Stimulated activated CD4-positive, alpha-beta T cell treated with anti-CD3 and anti-CD28 coated beads, TNF-alpha, amount 100 ng/mL, for 48 hours (primary cell): ENCODE measurements at places on chromosomes 7 and 10.

DNA sequence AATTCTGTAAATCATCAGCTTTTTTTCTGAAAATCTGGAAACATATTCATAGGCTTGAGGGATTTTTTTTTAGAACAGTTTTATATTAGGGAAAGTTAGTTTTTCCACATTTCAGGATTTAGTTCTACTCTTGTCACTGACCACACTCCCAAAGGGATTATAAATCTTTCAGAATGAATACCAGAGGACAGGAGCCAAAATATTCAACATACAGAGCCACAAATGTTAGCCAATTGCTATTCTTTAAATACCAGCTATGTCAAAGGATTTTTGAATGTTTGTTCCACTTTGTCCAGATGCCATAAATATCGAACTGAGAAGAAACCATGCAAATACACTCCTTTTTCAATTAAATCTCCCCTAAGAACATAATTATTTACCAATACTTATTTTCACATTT lies 50.7 kb downstream of the ODAD2 start:
- DNase-seq: no peak

DNA sequence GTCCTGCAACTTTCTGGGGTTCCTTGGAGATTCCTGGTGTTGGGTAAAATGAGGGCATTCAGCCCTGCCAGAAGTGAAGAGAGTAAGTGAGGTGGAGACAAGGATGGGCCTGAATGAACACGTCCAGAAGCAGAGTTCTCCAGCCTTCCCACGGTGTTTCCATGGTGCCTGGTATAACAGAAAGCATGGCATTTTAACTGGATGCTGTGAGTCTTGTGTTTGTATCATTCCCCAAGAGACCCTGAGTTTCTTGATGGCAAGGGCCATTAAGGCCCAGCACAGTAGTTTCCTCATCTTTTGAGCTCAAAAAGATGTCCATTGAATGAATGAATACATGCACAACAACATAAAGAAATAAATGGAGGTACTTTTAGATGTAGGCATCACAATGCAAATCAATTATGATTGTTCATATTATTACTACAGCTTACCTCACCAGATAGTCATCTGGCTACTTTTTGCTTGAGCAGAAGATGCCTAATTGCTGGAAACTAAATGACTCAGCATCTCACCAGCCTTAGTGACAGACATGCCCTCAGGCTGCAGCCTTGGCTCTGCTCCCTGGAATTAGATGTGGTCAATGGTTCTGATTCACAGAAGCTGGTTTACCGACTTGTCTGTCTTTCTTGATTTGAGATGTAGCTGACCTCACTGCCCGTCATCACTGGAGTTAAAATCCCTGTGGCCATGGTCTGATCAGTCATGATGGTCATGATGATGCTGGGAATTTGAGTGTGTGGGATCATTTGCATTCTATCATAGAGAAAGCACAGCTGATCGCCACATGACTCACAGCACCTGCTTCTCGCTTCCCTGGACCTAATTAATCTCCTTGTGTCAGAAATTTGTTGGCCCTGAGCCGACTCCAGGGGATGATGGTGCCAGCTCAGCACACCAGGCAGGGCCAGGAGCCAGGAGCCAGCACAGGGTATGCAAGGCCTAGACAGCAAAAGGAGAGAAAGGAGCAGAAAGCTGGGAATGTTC lies 83.9 kb downstream of the CXCL12 start:
- DNase-seq: no peak

GRCh38 chr7:20228654-20229053 lies 11.5 kb upstream of the MACC1 start:
- DNase-seq: no peak

DNA sequence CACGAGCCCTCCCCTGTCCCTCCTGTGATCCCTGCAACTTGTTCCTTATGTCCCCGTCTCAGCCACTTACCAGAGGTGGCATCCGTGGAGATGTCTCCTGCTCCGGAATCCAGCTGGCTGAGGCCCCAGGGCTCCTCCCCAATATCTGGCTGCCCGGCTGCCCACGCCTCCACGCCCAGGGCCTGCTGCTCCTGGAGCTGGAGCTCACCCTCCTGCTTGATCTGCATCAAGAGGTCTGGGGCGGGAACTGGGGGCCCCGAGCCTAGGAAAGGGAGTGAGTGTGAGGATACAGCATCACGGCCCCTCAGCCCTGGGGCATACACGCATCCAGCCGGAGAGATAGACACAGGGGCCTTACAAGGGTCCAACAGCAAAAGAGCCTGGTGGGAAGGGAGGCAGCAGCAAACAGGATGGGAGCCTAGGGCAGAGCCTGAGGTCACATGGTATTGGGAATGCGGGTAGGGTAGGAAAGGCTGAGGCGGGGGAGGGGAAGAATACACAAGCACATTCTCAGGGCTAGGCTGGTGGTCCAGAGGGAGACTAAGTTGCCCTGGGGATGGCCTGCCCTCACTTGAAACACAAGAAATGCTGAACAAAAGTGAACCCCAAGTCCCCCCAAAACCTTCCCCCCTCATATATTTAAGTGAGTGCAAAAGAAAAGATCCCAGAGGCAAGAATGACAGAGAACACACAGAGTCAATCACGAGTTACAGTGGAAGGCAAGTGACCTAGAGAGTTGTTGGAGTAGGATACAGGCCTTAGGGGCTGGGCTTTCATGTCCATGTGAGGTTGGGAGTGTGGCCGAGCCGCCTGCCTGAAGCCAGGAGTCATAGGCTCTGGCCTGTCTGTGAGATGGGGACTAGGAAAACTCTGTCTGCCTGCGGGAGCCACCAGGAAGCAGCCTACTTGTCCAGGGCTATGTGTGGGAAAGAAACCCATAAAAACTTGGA lies 16.9 kb upstream of the ZNF777 start:
- no peak for DNase-seq

- DNase-seq: no peak
Observed at GRCh38 chr7:44736896-44737295, 11.8 kb upstream of the ZMIZ2 start.

- DNase-seq: no peak
Observed at GRCh38 chr10:133128126-133129070, 31.6 kb upstream of the KNDC1 start.

DNA sequence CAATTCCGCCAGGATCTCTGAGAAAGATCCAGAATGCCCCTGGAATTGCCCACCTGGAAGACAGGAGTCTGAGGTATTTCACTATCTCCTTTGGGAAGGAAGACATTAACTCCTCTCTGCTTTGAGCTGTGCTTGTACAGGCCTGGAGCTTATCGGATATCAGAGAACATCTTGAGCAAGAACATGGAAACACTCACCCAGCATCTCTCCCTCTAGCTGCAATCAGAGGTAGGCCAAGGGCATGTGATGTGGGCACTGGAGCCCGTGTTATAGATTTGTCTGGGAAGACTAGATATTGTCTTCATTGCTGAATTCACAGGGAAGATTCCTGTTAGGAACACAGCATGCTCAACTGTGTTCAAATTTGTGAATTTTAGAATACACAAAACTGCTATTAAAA lies 233.9 kb downstream of the PHF14 start:
- no peak for DNase-seq

GRCh38 chr10:36344240-36345174 lies 702.4 kb upstream of the FZD8 start:
- no peak for DNase-seq

GRCh38 chr10:62243647-62243997 lies 25.0 kb downstream of the RTKN2 start:
- DNase-seq: no peak

- no peak for DNase-seq
Observed at GRCh38 chr10:31036209-31036608, 4.5 kb upstream of the ZNF438 start.

DNA sequence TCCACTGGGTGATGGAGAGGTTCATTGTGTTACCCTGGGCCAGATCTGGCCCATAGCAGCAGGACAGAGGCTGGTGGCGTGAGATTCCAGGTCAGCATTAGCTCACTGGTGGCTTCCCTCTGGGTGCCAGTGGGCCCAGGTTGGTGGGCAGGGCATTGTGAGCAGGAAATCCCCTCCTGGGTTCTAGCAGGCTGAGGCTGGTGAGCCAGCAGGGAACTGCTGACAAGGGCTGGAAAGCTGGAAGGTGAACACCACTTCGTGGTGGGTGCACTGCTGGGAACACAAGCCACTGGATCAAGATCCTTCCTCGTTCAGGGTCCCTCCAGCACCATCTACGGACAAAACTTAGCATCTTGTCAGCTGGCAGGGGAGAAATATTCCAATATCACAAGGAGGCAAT lies 259.2 kb upstream of the FZD1 start:
- DNase-seq: no peak

DNA sequence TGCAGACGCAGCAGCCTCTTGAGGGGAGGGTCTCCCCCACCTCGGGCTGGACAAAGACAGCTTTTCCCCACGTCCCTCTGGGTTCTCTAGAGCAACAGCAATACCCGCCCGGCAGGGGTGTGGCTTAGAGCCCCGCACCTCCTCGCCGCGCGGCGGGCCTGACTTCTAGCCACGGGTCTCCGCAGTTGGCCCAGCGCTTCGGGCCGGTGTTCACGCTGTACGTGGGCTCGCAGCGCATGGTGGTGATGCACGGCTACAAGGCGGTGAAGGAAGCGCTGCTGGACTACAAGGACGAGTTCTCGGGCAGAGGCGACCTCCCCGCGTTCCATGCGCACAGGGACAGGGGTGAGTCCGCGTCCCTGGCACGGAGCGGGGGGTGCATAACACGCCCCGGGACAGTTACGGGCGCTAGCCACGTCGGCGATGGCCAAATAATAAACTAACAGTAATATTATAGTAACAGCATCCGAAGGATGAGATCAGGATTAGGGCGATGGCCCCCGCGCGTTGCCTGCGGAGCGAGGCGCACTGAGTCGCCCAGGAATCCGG lies 1.2 kb downstream of the CYP2E1 start:
- DNase-seq: no peak

DNA sequence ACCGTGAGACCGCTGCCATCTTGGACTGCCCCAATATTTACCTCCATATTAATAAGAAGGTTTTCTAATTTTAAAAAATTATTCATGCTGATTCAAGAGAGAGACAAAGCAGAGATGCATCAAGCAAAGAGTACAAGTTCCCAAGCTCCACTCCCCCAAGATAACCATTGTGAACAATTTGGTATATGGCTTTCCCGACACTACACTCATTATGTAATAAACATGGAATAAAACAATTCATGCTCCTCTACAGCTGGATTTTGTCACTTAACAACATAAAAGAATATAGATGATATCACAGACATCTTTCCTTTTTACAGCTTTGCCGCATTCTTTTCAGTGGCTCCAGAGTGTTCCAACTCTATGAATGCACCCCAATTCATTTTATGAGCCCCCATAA lies 307.6 kb downstream of the FGFR2 start:
- no peak for DNase-seq

DNA sequence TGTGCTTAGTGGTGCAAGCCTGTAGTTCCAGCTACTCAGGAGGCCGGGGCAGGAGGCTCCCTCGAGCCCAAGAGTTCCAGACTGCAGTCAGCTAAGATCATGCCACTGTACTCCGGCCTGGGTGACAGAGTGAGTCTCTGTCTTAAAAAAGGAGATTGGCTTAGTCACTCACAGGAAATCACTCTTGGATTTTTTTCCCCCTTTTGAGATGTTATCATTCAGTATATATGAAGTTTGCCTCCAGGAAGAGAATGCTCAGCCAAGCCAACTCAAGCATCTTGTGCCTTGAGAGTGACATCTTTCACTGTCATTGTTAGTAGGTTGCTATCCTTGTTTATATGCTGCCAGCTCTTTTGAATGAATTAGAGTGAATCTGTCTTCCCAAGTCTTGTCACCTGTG lies 28.0 kb downstream of the NIPSNAP2 start:
- DNase-seq: no peak

- no peak for DNase-seq
Observed at GRCh38 chr7:32314761-32315160, 175.4 kb downstream of the LSM5 start.

GRCh38 chr7:23600236-23600635 lies 3.1 kb downstream of the CCDC126 start:
- DNase-seq: no peak

GRCh38 chr7:93203496-93203895 lies 22.8 kb downstream of the HEPACAM2 start:
- no peak for DNase-seq

GRCh38 chr10:115771755-115772154 lies 501.3 kb downstream of the GFRA1 start:
- no peak for DNase-seq

DNA sequence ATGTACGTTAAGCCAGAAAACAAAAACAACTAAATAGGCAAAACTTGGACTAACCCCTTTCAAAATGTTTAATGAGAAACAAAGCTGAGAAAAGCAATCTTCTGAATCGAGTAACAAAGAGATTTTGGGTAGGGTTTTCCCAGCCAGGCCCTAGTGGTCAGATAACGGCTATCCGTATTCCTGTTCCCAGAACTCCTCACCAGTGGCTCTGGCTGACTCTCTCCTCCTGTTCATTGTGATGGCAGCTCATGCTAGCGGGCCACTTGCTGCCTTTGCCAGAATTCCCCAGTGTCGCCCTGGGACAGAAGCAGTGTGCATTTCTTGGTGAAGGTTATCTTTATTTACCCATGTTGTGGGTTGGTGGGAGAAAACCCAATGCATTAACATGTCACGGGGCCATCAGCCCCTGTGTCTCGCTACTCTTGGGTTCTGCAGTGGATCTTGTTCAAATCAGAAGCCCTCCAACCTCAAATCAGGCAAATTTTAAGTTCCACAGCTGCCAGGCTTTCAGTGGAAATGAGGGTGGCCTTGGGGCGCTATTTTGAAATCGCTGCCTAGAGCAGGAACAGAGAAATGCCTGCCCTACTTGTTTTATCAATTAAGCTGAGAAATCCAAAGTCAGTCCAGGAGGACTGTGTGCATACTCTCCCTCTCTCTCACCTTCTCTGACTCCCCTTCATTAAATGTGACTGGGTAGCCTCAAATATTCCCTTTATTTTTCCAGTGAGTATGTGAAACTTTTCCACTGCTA lies 164.5 kb upstream of the NPVF start:
- DNase-seq: no peak

- no peak for DNase-seq
Observed at GRCh38 chr7:91556956-91557650, 292.9 kb downstream of the FZD1 start.

GRCh38 chr10:17544465-17544864 lies 72.7 kb downstream of the HACD1 start:
- DNase-seq: no peak

- DNase-seq: no peak
Observed at GRCh38 chr10:22386503-22386902, 41.2 kb downstream of the SPAG6 start.

DNA sequence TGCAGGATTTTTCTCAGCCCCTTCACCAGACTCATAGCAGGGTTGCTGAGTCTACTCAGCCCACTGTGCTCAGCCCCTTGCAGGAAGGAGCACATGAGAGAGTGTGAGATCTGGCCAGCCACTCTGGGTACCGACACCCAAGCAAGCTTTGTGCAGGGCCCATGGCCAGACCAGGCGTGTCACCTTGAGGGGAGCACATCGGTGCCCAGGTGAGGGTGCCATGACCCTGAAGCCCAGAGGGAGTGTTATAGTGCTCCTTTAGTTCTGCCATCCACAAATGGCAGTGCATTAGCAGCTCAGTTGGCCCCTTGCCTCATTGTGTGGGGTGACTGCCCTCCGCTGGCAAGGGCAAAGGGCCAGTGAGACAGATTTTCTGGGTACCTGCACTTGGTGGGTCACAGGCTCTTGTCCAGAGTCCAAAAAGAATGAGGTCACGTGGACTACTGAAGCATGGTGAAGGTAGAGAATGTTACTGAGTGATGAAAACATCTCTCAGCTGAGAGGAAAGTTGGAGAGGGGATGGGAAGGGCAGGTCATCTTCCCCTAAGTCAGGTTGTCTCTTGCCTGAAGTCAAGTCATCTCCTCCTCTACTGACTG lies 181.8 kb downstream of the MACC1 start:
- no peak for DNase-seq

- DNase-seq: peak; percentile 16
Observed at GRCh38 chr10:30591249-30591670, 38.3 kb downstream of the LYZL2 start.

- no peak for DNase-seq
Observed at GRCh38 chr7:122719010-122719578, 16.4 kb upstream of the RNF148 start.
